ENCODE measurements at places on chromosomes 3 and 15.

DNA sequence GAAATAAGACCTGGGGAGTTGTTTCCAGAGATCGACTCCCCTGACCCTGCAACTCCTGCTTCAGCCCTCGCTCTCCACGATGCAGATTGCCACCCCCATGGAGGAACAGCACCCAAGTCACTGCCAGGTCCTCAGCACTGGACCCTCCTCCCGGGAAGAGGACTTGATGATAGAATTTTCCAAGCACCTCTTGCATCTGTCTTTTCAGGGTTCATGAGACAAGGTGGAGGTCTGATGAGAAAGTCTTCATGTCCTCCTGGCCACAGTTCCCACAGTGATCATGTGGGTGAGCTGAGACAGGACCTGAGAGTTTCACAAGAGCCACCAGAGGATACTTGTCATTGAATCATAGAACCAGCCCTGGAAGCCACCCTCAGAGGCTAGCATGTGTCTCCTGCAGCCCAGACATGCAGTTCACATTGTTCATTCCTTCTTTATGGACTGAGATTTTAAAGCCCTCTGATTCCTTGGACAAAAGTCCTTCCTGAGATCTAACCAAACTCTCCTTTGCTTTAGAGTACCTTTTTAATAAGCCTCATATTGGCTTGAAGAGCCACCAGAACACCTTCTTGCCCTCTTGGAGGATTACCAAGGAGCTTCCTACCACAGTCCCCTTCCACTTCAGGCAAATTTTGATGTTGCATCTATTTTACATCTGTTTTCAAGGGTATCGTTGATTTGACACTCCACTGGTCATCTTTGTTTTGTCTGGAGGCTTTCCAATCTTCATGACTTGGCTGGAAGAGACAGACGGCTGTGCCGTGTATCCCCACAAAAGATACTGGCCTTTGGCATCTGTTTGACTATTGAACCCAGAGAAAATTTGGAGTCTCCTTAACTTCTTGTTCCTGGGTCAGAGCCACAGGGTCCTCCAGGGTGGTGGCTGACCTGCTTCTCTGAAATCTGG, 224.8 kb upstream of the BHLHE40 start:
- no peak for DNase-seq

- no peak for DNase-seq
These were observed 3.6 kb downstream of the SMC4 start for GRCh38 chr3:160403028-160403545.

DNA sequence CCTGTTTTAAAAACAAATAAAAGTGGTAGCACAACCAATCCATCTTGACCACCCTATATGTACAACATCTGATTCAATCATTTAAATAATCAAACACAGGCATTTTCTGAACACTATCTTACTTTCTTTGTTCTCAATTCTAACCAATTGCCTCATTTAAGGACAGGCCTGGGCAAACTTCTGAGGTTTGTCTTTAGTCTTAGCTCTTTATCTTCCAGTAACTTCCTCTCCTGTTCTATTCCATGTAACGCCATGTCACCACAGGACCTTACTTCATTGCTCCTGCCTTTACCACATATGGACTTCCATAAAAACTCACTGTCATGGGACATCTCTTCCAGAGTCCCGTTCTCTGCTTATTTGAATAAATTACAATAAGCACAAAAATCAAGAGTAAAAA, 14.9 kb downstream of the HDGFL3 start:
- DNase-seq, result no peak

GRCh38 chr3:139460076-139460475, 16.2 kb downstream of the RBP2 start:
- no peak for DNase-seq

- no peak for DNase-seq
These were observed 10.5 kb downstream of the PTX3 start for GRCh38 chr3:157447026-157447694.
